ENCODE measurements at places on chromosomes 7 and 10.

- H3K4me1 ChIP-seq: no peaks in the 10 kb centered on the region
- no peaks in the 10 kb centered on the region for H3K36me3 ChIP-seq
- H3K27me3 ChIP-seq: peaks cover 5% of the 10 kb centered on the region
- no peak overlapping the region for H3K4me3 ChIP-seq
- DNase-seq: no peak
- no peak overlapping the region for H3K27ac ChIP-seq
Observed at GRCh38 chr7:55245271-55245723, 119.8 kb upstream of the LANCL2 start.

GRCh38 chr7:94295850-94296249 is 98.8 kb upstream of the COL1A2 start:
- no peak overlapping the region for H3K4me3 ChIP-seq
- H3K27ac ChIP-seq: no peak overlapping the region
- no peaks in the 10 kb centered on the region for H3K36me3 ChIP-seq
- no peaks in the 10 kb centered on the region for H3K4me1 ChIP-seq
- H3K27me3 ChIP-seq: peaks cover 11% of the 10 kb centered on the region

DNA sequence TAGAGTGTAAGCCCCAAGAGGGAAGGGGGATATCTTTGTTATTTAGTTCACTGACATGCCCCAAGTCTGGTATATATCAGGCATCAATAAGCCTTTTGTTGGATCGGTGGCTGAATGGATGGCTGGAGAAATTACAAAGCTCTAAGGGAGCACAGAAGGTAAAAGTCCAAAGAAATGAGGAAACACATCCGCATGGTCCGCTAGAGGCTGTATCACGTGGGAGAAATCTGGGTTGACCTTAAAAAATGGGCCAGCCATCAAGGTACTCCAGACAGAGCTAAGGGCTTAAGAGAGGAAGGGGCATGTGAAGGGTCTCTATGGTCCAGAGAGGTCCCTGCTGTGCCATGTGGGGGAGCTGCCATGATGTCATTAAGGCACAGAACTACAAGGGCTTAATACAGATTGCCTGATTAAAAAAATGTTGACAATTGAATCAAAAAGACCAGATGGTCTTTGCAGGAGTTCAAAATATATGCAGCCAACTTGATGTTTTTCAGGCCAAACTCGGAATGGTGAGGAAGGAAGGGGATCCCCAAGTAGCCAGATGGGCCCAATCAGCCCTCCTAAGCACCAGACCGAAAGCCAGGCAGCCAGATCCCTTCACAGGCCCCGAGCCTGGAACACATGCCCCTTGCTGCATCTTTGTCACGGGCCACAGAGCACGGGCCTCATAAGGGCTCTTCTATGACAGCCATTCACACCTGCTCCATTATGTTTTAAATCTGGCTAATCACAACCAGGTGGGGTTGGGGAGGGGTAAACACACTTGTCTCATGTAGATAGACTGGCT is 31.9 kb downstream of the SCRN1 start:
- peaks cover 1% of the 10 kb centered on the region for H3K27me3 ChIP-seq
- H3K36me3 ChIP-seq: no peaks in the 10 kb centered on the region

DNA sequence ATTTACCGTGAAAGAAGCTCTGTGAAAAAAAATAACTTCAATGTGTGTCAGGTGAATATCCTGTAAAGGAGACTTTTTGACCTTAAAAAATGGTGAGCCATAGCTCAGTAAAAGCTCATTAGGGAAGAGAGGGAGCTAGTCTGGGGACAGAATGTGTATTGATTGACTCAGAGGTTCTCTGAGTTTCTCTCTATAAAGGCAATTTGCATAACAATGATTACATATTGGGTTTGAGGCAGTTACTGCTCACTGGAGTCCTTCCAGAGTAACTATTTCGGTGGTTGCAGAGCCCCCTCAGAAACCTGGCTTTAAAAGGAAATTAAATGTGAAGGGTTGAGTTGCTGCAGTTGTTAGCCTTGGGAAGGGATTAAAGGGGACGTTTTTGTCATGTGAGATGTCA is 181.6 kb downstream of the GALNT17 start:
- no peak overlapping the region for H3K4me3 ChIP-seq
- H3K27ac ChIP-seq: no peak overlapping the region
- H3K27me3 ChIP-seq: no peaks in the 10 kb centered on the region
- DNase-seq: no peak
- no peaks in the 10 kb centered on the region for H3K4me1 ChIP-seq

GRCh38 chr10:86857128-86857721 is 100.2 kb downstream of the MMRN2 start:
- no peak overlapping the region for H3K27ac ChIP-seq
- H3K27me3 ChIP-seq: peaks cover 3% of the 10 kb centered on the region
- DNase-seq: no peak
- no peaks in the 10 kb centered on the region for H3K36me3 ChIP-seq

GRCh38 chr7:5436003-5436678 is 12.5 kb upstream of the TNRC18 start:
- no peak overlapping the region for H3K4me3 ChIP-seq
- peaks cover 3% of the 10 kb centered on the region for H3K36me3 ChIP-seq
- peaks cover 10% of the 10 kb centered on the region for H3K27me3 ChIP-seq
- no peak overlapping the region for H3K27ac ChIP-seq
- no peak for DNase-seq

- H3K27ac ChIP-seq: no peak overlapping the region
- DNase-seq: no peak
- H3K4me3 ChIP-seq: no peak overlapping the region
- H3K36me3 ChIP-seq: no peaks in the 10 kb centered on the region
Observed at GRCh38 chr7:112386619-112387018, 63.6 kb upstream of the IFRD1 start.

- H3K36me3 ChIP-seq: no peaks in the 10 kb centered on the region
- H3K4me1 ChIP-seq: no peaks in the 10 kb centered on the region
- DNase-seq: no peak
- H3K27me3 ChIP-seq: no peaks in the 10 kb centered on the region
- no peak overlapping the region for H3K27ac ChIP-seq
Observed at GRCh38 chr10:120782336-120782735, 68.8 kb upstream of the WDR11 start.

- H3K4me3 ChIP-seq: no peak overlapping the region
- no peak overlapping the region for H3K27ac ChIP-seq
- H3K27me3 ChIP-seq: no peaks in the 10 kb centered on the region
- no peaks in the 10 kb centered on the region for H3K36me3 ChIP-seq
- H3K4me1 ChIP-seq: no peaks in the 10 kb centered on the region
Observed at GRCh38 chr10:10540398-10540797, 477.3 kb upstream of the CELF2 start.

DNA sequence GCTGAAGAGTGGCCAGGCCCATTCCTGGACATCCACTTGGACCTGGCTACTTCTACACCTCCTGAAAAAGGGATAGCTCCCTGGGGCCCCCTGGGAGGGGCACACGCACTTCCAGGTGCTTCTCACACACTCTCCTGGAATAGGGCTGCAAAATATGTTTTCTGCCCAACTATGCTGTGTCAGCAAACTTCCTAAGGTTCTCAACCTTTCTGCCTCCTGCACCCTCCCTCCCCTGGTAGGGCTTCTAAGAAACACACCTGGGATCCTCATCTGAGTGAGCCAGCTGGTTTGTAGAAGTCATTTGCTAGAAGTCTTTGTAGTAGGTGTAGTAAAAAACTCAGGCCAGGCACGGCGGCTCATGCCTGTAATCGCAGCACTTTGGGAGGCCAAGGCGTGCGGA is 136.5 kb downstream of the ZMYND11 start:
- H3K27ac ChIP-seq: no peak overlapping the region
- H3K4me1 ChIP-seq: no peaks in the 10 kb centered on the region
- no peak overlapping the region for H3K4me3 ChIP-seq
- H3K36me3 ChIP-seq: no peaks in the 10 kb centered on the region
- DNase-seq: no peak

- H3K27me3 ChIP-seq: peaks cover 2% of the 10 kb centered on the region
- H3K27ac ChIP-seq: no peak overlapping the region
- no peaks in the 10 kb centered on the region for H3K36me3 ChIP-seq
- no peak for DNase-seq
- no peak overlapping the region for H3K4me3 ChIP-seq
Observed at GRCh38 chr7:124784879-124785818, 19.6 kb upstream of the GPR37 start.

DNA sequence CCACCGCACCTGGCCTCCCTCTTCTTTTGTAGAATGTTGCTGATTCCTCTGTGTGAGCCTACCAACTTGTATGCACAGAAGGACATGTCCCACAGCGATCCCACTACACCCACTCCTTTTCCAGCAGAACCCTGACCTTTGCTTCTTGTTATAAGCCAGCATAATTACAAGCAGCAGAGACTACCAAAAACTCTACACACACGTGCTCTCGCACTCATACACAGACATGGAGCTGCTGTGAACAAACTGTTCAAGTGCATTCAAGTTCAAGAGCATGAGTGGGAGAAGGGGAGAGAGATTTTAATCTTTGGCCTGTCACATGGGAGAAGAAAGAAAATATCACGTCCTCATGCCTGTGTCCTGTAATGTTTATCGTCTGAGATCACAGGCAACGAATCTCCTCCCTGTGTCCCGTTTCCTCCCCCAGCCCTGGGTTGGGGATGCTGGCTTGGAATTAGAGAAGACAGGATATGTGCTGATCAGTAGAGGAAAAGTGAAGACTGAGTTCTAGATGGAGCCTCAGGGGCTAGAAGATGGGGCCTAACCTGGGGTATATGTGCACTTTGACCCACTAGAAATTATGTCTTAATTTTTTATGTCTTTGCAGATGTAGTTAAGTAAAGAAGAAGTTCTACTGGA is 79.6 kb downstream of the NHLRC2 start:
- peaks cover 42% of the 10 kb centered on the region for H3K27me3 ChIP-seq
- DNase-seq: no peak
- H3K36me3 ChIP-seq: no peaks in the 10 kb centered on the region
- no peak overlapping the region for H3K4me3 ChIP-seq
- no peaks in the 10 kb centered on the region for H3K4me1 ChIP-seq

DNA sequence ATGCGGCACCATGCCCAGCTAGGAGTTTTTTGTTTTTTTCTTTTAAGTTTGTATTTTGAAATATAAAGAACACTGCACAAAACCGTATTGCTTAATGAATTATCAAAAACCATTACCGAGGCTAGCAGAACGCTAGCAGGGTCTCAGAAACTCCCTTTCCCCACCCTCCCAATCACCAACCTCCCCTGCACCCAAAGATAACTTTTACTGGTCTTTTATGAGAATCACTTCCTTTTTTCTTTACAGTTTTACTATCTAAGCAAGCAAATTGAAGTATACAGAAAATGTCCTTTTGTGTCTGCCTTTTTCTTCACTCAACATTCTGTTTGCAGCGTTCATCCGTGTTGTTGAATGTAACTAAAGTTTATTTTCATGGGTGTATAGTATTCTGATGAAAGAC is 13.4 kb downstream of the HIP1 start:
- H3K4me1 ChIP-seq: peaks cover 15% of the 10 kb centered on the region
- H3K27me3 ChIP-seq: no peaks in the 10 kb centered on the region
- no peak overlapping the region for H3K27ac ChIP-seq
- no peak for DNase-seq

- H3K4me1 ChIP-seq: peaks cover 72% of the 10 kb centered on the region
- no peak for DNase-seq
- peak overlapping the region; percentile 83 for H3K27ac ChIP-seq
- no peaks in the 10 kb centered on the region for H3K27me3 ChIP-seq
- peak overlapping the region; percentile 9 for H3K4me3 ChIP-seq
- peaks cover 3% of the 10 kb centered on the region for H3K36me3 ChIP-seq
Observed at GRCh38 chr10:50540069-50540825, 83.5 kb downstream of the SGMS1 start.

DNA sequence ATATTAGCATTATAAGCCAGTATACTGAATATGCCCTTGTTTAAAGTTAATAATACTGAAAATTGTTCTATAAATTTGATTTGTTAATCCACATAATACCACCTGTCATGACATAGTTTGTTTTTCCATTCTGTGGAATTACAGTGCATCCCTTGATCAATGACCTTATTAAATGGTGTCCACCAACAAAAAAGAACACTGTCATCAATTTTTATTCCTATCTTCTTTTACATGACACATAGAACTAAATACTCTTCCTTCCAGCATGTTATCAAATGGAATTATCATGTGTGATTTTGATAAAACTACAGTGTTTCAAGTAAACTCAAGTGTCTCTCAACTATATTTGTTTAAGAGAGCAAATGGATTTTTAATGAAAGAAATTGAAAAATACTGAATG is 221.8 kb upstream of the MBL2 start:
- H3K27ac ChIP-seq: no peak overlapping the region
- no peaks in the 10 kb centered on the region for H3K4me1 ChIP-seq
- no peak overlapping the region for H3K4me3 ChIP-seq

DNA sequence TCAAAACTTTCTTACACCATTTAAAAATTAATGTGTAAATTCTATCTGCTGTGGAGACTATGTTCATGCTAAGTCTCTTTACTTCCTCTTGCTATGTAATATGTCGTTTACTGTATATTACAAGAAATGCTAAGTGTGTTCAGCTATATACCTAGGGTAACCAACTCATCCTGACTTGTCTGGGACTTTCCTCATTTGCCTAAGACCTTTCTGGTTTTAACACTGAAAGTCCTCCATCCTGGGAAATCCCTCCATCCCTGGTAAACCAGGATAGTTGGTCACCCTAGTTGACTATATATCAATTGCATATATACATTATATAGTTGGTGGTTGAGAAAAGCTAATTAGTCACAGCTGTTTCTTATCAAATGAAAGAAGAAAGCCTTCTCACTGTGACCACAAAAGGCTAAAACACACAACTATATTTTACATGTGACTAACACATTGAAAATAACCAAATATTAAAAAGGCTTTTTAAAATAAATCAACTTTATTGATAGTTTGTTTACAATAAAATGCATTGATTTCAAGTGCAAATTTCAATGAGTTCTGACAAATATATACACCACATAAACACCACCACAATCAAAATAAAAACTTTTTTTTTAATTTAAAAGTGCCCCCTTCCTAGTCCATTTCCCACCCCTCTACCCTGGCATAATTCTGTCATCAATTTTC is 167.7 kb upstream of the INHBA start:
- no peak overlapping the region for H3K4me3 ChIP-seq
- H3K36me3 ChIP-seq: peaks cover 25% of the 10 kb centered on the region
- peaks cover 58% of the 10 kb centered on the region for H3K4me1 ChIP-seq
- H3K27ac ChIP-seq: peak overlapping the region; percentile 74
- H3K27me3 ChIP-seq: no peaks in the 10 kb centered on the region

GRCh38 chr7:81186691-81187090 is 267.8 kb upstream of the SEMA3C start:
- no peaks in the 10 kb centered on the region for H3K36me3 ChIP-seq
- no peak overlapping the region for H3K27ac ChIP-seq
- no peak for DNase-seq

Data from activated T-helper 2 cell treated with anti-CD3 and anti-CD28 coated beads, Interferon-gamma antibody, Interleukin-2, Interleukin-4, amounts not matched to agents 10 μg/mL and 5 μg/mL and 100 μg/mL, durations not matched to agents 14 hours and 24 hours and 36 hours (primary cell).